Fibroblast of upper back skin (primary cell): ENCODE measurements at places on chromosomes 2 and 18.

DNA sequence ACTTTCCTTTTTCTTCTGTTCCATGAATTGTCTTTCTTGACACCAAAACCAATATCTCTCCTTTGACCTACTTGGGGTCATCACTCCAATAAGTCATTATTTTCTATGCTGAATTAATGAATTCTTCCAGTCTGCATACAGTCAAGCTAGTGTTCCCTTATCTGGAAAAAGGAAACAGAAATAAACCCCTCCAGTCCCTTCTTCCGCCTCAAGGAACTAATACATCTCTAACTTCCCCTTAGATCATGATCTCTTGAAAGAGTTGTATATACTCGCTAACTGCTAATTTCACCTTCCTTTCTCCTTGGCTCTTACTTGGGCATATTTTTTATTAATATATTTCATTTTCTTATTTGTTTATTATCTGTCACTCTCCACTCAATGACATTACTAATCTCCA is 7.3 kb upstream of the ARHGAP15 start:
- DNase-seq = no peak

DNA sequence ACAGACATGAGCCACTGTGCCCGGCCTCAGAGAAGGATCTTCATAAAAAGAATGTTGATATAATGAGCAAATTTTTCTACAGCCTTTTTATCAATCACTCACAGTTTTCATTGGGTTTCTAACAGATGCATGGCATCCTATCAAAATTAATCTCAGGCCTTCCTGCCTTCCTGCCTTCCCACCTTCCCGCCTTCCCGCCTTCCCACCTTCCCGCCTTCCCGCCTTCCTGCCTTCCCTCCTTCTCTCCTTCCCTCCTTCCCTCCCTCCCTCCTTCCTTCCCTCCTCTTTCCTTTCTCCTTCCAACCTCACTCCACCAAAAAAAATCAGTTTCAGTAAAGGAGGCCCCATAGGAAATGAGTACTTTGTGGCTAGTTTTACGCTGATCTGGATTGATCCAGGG is 48.4 kb downstream of the CARF start:
- no peak for DNase-seq

GRCh38 chr18:44309185-44309584 is 371.5 kb upstream of the SETBP1 start:
- DNase-seq = peak; percentile 73

- DNase-seq = no peak
Observed at GRCh38 chr18:79332646-79333045, 63.1 kb upstream of the NFATC1 start.

DNA sequence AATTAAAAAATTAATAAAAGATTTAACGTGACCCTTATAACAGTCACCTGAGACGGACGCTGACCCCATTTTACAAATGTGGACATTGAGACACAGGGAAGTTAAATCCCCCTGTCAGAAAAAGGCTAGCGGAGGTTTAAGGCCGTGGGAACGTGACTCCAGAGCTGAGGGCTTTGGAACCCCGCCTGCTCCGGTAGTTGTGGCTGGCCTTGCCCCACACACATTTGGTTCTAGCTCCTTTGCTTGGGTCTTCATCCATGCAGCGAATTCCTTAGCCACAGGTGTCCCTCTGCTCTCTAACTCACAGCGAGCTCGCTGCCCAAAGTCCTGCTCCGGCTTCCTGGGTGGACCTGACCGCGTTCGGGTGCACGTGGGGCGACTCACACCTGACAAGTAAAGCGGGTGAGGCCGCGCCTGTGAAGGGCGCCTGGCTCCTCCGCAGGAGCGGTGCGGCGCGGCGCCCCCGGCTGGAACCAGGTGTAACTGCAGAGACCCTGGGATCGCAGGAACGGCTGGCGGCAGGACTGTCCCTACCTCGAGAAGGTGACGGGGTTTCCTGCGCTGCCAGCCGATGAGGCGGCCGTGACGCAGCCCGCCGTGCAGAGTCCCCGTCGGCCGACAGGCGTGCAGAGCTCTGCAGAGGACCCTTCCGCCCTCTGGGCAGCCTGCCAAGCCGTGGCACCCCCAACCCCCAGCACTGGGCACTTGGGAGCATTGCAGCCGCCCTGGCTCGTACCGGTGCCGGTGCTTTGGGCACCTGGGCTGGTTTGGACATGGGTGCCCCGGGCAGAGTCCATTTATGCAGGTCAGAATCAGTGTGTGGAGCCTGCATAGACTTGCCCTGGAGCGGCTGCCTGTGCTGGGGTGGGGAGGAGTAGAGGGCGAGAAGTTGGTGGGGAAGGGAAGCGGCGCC is 2.4 kb upstream of the PROC start:
- DNase-seq = no peak

DNA sequence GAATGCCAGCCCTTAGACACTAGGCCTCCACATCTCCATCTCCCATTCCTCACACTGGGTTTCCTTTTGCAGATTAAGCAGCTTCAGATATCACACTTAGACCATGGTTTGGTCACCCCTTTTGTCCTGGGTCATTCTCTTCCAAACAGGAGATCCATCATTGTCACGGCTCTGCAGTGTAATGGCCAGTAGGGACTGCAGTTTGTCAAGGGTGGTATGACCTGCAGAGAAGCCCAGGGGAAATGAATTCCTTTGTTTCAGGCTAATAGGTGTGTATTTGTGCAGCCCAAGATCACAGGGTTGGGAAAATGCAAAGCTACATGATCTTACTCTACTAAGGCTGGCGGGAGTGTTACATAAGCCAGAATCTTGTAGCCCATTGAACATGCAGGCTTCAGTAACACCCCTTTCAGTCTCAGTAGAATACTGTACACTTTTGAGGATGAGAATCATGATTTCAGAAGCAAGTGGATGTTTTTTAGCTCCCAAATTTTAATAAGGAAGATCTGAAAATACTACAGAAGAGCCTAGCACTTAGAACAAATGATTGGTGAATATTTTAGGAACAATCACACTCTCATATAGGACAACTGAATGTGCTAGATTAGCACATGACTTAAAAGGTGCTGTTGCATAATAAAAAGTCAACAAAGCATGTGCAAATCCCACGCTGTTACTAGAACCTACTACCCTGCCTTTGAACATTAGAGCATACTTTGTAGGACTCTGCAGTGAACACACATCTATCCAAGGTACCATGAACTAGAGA is 24.0 kb upstream of the LPIN1 start:
- no peak for DNase-seq

DNA sequence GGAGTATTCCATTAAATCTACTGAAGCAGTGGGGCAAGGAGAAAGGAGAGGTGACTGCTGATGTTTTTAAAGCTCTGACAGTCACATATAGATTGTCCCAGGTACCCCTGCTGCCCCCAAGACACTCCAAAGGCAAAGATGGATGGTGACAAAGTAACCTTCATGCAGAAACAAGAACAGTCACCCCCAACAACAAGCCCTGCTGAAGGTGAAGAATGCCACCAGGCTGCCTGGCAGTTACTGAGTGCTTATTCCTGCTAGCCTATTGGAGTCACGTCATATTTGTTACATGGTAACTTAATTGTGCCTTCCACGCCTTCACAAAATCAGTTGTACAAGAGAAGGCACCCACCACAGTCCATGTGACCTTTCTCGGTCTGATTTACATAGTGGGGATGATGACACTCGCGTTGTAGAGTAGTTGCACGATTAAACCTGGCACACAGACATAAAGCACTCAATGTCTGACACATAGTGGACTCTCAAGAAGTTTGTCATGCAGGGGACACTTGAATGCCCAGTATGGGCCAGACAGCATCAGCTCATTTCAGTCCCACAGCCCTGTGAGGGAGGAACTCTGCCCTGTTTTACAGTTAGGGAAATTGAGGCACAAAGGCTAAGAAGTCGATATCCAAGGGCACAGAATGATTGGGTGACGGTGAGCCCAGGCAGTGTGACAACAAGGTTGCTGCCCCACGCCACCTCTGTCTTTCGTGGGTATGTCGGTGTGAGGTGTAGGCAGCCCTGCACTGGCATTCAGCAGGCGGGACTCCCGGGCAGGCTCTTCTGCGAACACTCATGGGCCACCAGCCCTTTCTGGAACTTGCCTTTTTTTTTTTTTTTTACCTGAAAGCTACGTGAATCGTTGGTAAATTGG is 62.7 kb downstream of the ZCCHC2 start:
- no peak for DNase-seq

DNA sequence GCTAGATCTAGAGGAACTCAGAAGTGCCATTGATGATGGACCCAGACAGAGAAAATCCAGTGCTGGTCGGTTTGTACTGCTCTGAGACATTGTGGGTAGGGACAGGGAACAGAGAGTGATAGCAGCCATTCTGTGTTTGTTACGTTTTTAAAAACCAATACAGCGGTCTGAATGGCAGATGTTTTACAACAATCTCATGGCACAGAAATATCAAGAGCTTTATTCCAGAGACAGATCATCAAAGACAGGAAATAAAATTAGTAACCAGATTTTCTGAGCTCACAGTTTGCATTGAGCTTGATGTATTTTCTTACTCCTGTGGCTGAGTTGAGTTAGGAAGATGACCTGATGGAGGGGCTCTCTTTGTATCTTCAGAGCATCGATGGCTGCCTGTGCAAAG is 114.9 kb upstream of the BCL2L11 start:
- DNase-seq = no peak

DNA sequence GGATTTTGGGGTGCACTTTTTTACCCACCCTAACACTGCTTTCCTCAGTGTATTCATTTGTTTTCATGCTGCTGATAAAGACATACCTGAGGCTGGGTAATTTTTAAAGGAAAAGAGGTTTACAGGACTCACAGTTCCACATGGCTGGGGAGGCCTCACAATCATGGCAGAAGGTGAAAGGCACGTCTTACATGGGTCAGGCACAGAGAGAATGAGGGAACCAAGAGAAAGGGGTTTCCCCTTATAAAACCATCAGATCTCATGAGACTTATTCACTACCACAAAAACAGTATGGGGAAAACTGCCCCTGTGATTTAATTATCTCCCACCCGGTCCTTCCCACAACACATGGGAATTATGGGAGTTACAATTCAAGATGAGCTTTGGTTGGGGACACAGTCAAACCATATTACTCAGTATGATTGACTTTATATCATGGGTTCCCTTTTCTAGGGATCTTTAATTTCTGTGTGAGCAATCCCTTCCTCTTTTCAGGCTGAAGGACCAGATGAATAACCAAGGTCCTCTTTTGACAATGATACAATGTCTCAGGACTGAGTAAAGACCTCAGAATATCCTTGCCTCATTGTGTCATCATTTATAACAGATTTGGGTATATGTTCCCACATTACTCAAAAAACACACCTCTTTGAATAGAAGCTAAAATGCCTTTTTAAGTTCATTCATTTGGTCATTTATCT is 100.1 kb upstream of the TRIB2 start:
- DNase-seq = no peak

GRCh38 chr2:216574046-216574445 is 59.2 kb upstream of the IGFBP2 start:
- DNase-seq = peak; percentile 91

DNA sequence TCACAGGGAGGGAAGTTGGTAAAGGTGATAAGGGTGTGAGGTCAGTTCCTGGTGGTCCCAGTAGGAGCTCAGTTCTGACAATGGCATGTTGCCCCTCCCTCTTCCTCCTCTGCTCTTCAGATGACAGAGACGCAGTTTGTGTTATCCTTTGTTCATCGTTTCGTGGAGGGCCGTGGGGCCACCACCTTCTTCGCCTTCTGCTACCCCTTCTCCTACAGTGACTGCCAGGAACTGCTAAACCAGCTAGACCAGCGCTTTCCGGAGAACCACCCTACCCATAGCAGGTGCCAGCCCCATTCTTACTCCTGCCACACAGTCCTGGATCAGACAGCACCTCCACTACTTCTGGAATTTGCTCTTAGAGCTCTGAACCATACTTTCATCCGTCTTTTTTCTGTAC is 2.3 kb downstream of the AGBL5 start:
- no peak for DNase-seq

GRCh38 chr18:67428158-67428557 is 88.4 kb downstream of the DSEL start:
- DNase-seq = peak; percentile 31

DNA sequence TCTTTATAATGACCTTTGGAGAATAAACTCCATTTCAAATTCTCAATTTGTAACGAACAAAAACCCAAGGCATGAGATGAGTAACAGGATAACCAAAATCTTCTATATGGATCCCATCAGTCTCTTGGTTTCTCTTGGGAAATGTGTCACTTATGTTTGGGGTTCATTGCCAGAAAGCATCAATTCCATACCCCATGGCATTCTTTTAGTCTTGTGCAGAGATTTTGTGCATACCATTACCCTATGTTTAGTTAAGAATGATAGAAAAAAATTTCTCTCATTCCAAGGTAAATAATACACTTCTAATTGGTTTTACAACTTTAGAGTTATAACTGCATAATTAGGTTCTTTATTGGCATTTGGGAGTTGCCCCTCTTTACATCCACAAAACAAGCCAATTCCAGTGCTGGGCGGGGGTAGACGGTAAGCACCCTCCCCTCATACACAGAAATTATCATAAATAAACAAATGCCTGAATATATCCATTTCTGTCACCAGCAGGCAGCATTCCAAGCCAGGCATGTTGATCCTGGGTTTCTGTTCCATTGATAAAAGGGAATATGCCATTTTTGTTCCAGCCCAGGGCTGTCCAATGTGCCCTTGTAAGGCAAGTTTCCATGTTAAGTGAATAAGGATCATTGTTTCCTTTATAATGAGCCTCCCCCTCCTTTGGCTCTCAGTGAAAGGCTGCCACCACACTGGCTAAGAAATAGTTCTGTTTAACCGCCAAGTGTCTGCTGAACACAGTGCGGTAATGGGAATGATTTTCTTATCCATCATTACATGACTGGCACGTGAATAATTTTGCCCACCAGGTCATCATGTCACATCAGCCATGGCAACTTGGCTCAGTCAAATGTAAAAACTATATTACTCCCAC is 680.1 kb upstream of the ZEB2 start:
- peak; percentile 19 for DNase-seq

DNA sequence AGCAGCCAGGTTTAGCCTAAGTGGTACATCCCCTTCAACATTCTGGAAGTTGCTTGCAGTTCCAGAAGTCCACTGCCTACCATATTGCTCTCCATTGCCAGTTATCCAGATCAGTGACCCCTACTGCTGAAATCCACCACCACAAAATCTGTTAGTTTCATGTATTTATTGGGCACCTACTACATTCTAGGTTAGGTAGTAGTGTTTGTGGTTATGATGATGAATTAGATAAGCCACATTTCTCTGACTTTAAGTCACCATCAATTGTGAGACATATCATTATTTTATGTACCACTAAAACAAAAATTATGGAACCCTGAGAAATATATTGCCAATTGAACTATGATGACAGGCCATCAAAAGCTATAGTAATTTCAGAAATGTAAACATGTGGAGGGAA is 139.5 kb upstream of the PKDCC start:
- DNase-seq = no peak

DNA sequence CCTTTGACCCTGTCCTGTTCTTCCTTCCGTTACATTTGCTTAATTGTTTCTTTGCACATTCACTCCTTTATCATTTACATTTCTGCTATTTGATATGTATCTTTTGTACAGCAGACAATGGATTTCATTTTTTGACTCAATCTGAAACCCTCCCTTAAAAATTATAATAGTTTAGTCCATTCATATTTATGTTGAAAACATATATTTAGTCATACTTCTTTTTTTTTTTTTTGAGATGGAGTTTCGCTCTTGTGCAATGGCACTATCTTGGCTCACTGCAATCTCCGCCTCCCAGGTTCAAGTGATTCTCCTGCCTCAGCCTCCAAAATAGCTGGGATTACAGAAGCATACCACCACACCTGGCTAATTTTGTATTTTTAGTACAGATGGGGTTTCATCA is 95.3 kb upstream of the TGFA start:
- no peak for DNase-seq
